CD4-positive, alpha-beta T cell treated with Interleukin-17A for 4 hours (primary cell): ENCODE measurements at places on chromosomes 16 and 17.

DNA sequence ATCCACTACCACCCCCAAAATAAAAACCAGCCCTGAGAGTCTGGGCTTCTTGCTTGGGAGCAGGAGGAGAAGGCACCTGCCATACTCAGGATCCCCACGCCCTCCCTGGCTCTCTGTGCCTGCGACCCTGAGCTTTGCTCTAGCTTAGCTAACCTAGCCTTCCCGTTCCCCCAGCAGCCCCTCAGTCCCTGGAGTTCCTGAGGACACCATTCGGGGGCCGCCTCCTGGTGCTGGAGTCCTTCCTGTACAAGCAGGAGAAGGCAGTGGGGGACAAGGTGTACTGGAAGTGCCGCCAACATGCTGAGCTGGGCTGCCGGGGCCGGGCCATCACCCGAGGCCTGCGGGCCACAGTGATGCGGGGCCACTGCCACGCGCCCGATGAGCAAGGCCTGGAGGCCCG lies 18.5 kb downstream of the FLYWCH1 start:
- DNase-seq = no peak

- no peak for DNase-seq
Observed at GRCh38 chr17:11279776-11280344, 38.8 kb downstream of the SHISA6 start.

DNA sequence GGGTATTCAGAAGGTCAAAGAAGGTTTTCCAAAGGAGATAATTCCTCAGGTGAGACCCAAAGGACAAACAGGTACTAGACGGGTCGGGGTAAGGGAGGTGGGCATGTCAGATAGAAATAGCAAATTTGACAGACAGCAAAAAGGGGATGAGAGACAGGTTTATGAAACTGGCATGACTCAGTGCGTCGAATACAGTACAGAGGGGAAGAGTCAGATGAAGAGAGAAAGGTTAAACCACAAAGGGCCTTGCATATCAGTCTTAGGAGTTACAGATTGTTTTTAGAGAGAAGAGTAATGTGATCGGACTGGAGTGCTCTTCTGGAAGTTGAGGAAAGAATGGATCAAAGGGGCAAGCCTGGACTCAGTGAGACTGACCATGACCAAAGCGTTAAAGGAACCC lies 88.4 kb downstream of the ZZEF1 start:
- DNase-seq = no peak

GRCh38 chr16:30063893-30064728 lies 1.4 kb upstream of the ALDOA start:
- DNase-seq = peak; percentile 80
